ENCODE measurements at places on chromosomes 11 and 22.
A peak's percentile ranks its signal among the peaks of the same experiment; 100 is the strongest.

GRCh38 chr11:64361659-64362058 lies 2.7 kb downstream of the RPS6KA4 start:
- no peak for DNase-seq

- DNase-seq = peak; percentile 19
These were observed 8.0 kb upstream of the IL2RB start for GRCh38 chr22:37157516-37158285.

- no peak for DNase-seq
These were observed 881.4 kb upstream of the CHORDC1 start for GRCh38 chr11:91104237-91104636.

DNA sequence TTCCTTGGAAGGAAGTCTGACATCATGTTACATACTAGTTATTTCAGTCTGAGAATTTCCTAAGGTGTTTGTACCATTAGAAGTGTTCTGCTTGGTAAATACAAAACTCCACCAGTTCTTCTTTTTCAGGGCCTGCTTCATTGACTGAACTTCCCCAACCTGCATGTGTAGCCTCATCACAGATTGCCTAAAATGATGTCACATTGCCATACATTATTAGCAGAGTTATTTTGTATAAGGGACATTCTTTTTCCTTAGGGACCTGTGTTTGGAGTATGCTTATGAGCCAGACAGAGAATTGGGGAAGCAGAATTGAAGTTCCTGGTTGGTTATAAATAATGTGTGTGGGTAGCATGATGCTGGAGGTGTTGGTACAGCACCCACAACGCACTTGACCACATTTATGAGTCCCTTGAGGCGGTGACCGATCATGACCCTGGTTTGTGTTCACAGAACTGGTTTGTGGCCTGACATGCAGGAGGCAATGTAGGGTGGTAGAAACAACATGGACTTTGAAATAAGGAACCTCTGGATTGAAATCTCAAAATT lies 16.4 kb upstream of the MMP7 start:
- no peak for DNase-seq

GRCh38 chr22:20988573-20989322 lies 6.7 kb downstream of the LZTR1 start:
- no peak for DNase-seq

DNA sequence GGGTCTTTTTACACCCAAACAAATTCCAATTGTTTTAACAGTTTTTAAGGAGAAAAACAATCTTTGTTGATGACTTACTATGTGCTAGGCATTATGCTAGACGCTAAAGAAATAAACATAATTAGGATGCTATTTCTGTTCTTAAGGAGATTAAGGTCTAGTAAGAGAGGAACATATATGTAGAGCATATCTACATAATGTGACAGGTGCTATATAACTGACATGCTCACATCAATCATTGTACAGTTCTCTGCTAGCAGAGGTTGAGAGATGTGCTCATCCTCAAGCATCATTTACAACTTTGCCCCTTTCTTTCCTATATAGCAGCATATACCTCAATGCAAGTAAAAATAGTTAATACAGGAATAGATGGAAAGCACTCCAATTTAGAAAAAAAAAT lies 37.5 kb downstream of the PDGFD start:
- no peak for DNase-seq

GRCh38 chr11:62647609-62648005 lies 1.2 kb upstream of the GANAB start:
- DNase-seq = no peak

GRCh38 chr11:59818572-59818971 lies 8.0 kb upstream of the MRPL16 start:
- no peak for DNase-seq

DNA sequence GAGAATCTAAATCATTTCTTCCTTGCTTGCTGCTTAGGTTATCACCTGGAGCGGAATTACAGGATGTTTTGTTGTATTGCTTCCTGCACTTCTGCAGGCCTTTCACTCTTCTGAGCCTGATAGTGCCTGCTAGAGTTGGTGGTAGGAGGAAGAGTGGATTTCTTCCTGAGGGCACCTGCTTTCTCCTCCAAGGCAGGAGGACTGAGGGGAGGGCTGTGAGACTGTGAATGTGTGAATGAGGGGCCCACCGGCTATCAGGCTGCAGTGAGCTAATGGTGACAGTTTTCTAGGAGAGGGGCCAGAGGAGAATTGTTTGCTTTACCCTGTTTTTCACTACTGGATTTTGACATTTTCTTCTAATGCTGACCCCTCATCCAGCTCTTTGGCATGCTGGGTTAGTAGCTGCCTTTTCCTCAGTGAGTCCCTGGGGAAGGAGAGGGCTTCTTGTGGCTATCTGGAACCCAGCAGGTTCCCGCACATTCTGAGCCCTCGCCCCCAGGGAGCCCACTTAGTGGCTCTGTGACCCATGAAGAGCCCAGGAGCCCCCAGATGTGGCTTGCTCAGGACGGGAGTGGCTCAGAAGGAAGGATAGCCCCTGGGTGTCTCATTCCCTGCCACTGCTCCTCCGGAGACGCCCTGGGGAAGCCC lies 39.1 kb downstream of the DIXDC1 start:
- DNase-seq = no peak

GRCh38 chr22:19543970-19544708 lies 19.9 kb upstream of the CLDN5 start:
- no peak for DNase-seq

GRCh38 chr11:131895865-131896264 lies 525.5 kb downstream of the NTM start:
- DNase-seq = no peak

GRCh38 chr11:19642185-19643158 lies 70.2 kb upstream of the NAV2 start:
- no peak for DNase-seq

GRCh38 chr11:132496341-132496740 lies 1036.0 kb downstream of the OPCML start:
- no peak for DNase-seq

GRCh38 chr22:37304595-37305343 lies 22.5 kb downstream of the CYTH4 start:
- no peak for DNase-seq

DNA sequence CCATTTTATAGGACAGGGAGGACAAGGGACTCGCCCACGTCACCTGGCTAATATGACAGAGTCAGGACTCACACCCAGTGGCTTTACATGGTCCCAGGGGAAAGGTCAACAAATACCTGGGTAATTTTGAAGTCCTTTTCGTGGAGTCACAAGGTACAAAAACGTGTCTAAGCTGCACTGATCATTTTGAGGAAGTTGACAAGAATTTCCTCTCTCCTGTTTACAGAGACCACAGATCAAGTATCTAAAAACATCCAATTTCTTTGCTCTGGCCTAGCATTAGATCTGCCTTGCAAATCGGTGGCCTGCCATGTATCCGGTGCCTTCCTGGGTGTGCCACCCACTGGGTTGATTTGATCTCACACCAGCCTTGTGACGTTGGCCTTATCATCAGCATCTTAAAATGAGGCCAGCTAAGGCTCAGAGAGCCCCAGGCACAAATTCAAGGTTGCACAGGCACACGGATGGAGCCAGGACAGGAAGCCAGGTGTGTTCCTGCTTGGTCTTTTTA lies 17.6 kb downstream of the GDPD5 start:
- DNase-seq = peak; percentile 29

- DNase-seq = no peak
These were observed 58.5 kb downstream of the UBASH3B start for GRCh38 chr11:122714004-122714403.

- no peak for DNase-seq
These were observed 28.2 kb downstream of the ZNF70 start for GRCh38 chr22:23722724-23723123.

DNA sequence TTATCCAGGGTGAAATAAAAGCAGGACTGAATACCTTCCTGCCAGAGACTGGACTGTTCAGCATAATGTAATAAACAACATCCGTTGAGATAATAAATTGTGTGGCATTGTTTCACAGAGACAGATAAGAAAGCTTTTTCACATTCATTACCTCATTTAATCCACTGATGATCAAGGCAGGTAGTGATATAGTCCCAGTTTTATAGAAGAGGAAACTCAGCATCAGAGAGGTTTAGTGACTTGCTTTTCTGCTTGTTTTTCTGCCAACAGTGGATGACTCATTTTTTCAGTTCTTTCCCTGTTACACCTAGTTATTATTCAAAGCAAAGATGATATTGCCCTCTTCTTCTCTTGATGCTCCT lies 4.0 kb downstream of the MYO18B start:
- no peak for DNase-seq

GRCh38 chr22:35357883-35358621 lies 22.8 kb upstream of the HMOX1 start:
- DNase-seq = no peak

- DNase-seq = no peak
These were observed 181.4 kb downstream of the DBX1 start for GRCh38 chr11:19978668-19979518.

DNA sequence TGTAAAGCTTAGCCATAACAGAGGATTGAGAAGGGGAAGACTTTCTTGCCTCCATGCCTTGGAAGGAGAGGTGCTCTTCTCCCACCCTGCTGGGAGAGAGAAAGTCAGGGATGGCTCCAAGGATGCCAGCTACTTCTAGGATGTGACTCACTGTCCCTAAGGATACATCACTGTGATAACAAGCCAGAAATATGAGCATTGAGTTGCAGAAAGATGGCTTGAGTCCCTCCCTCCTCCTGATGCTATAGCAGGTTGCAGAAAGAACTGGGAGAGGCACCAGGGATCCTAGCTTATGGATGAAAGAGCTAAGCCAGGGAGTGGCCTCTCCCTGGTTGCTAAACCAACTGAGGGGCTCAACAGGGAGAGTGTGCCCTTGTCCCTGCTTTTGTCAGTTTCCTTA lies 27.8 kb upstream of the FJX1 start:
- DNase-seq = no peak

DNA sequence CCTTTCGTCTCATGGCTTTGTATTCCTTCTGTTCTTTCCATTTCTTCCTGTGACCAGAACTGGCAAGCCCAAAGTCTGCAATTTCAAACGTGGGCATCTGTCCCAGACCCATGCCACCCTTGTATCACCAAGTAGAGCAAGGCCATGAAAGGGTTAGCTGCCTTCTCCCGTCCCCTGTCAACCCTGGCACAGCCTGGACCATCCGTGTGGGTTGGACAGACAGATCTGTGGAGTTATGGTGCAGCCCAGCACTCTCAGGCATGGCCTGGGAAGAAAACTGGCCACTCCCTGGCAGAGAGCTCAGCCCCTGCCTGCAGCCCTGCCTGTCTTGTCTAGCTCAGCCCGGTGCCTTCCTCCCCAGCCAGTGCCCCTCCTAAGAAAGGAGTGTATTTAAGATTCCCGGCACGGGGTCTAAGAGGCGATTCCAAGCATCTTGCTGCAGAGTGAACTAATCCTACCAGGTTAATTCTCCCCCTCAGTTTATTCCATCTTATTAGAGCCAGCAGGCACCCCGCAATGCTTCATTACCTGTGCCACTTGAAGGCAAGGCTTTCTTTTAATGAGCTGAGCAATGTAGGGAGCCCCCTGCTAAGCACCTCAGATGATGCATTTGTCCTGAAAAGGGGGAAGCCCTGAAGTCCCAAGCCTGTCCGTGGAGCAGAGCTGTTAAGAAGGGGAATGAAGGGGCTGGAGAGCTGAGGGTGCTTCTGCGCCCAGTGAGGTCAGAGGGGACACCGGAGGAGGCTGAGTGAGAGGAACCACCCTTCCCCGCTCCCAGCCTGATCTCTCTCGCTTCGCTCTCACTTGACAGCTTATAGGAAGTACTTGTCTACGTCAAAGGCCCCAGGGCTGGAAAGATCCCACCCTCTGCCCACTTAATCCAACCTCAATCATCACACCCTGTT lies 130.6 kb downstream of the SPATA19 start:
- DNase-seq = no peak

GRCh38 chr11:39139581-39139980 lies 2319.9 kb downstream of the LRRC4C start:
- no peak for DNase-seq

DNA sequence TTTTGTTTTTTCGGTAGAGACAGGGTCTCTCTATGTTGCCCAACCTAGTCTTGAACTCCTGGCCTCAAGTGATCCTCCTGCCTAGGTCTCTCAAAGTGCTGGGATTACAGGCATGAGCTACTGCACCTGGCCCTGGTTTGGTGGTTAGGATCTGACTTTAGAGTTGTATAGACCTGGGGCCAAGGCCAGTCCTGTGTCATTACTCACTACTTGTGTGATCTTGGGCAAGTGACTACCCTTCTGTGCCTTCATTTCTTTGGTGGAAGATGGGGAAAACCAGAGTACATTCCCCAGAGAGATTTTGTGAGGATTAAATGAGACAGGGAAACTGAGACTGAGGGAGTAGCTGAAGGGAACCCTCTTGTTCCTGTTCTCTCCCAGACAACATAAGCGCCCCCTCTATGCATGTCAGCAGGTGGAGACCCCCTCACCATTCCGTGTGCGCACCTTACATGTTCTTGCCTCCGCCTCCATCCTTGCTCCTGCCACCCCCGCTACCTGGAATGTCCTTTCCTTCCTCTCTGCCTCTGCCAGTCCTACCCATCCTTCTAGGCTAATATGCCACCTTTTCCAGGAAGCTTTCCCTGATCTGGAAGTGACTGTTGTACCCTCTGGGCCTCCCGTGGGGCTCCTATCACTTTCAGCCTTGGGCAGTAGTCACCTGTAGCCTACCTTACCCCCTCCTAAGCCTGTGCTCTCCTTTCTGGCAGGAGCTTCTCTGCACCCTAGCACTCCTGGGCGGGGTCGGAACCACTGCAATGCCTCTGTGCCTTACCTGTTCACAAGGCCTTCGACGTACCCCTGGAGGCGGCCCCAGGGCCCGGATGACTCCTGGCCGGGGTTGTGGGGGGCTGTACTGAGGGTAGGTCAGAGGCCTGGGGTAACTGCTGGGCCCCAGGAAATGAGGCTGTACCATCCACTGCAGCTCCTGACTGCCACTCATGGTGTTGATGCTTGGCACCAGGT lies 3.9 kb downstream of the FOSL1 start:
- DNase-seq = no peak

GRCh38 chr11:43908191-43908590 lies 27.6 kb downstream of the ALKBH3 start:
- DNase-seq = no peak

DNA sequence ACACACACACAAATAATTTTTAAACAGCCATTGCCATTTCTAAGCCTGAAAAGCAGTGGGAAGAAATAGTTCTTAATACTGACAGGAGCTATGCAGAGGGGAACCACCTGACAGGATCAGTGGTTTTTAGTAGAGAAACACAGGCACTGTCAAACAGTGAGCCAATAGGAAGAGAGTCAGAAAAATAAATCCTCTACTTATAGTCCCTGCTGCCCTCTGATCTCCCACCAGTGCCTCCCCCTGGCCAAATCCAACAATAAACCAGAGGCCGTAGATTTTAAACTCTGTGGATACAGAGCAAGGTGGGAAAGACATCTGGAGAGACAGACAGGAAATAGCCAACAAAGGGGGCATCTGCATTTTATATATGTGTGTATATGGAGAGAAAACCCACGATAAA lies 7.9 kb upstream of the OR56B4 start:
- DNase-seq = no peak

- no peak for DNase-seq
These were observed 524 bp downstream of the MTMR2 start for GRCh38 chr11:95923439-95923727.

DNA sequence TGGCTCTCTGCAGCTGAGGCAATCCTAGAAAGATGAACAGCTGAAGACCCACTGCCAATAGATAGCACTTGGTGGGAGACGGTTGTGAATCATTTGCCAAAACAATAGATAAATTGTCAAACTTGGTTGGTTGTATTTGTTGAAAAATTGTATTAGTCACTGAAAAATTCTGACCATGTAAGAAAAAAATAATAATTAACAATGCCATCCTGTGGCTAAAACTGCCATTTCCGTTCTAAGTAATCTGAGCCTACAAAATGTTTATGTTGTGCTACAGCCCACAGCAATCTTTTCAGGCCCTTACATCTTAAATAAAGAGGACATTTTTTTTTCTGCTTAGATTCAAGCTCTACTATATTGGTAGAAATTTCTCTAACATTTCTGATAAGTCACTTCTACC lies 103.2 kb upstream of the ANO3 start:
- no peak for DNase-seq
